ENCODE measurements at places on chromosomes 2 and 18.

GRCh38 chr2:190563646-190564045, 29.1 kb upstream of the NEMP2 start:
- no peak for DNase-seq

- peak; percentile 23 for DNase-seq
Measured at GRCh38 chr2:120862201-120863060, 126.8 kb downstream of the GLI2 start.

- DNase-seq: no peak
Measured at GRCh38 chr18:5052491-5052890, 144.6 kb downstream of the AKAIN1 start.

DNA sequence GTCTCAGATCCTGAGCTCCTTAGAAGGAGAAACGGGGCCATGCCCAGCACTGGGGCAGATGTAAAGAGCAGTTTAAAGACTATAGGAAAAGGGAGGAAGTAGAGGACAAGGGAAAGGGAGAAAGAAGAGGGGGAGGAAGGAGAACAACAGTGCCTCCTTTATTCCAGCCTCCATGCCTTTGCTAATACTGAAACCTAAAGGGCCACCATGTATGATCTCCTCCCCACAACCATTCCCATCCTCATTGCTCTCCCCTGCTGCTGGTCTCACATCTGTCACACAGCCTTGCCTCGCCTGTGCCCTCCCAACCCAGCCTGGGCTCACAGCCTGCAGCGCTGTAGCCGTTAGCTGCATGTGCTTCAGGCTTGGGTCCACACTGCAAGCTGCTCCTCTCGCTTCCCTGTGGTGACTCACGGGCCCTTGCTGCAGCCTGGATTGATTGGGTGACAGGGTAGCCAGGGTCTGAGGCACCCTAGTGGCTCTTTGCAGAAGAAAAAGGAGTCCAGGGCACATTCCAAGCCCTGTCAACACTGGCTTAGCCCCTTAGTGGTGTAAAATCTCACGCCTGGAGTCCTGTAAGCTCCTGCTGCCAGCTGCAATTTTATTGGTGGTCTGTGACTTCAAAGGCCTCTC, 281.9 kb downstream of the SRBD1 start:
- DNase-seq: no peak

- no peak for DNase-seq
Measured at GRCh38 chr2:227335713-227336112, 10.7 kb downstream of the MFF start.

DNA sequence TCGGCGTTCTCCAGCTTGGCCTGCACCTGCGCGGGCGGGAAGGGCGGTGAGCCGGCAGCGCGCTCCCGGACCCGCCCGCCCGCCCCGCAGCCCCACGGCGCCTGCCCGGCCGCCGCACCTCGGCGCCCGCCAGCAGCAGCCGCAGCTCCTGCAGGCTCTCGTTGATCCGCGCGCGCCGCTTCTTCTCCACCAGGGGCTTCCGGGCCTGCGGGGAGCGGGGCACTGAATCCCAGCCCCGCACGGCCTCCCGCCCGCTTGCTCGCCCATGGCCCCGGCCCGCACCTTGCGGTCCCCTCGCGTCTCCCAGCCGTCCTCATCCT, 335 bp downstream of the HES6 start:
- DNase-seq: no peak

DNA sequence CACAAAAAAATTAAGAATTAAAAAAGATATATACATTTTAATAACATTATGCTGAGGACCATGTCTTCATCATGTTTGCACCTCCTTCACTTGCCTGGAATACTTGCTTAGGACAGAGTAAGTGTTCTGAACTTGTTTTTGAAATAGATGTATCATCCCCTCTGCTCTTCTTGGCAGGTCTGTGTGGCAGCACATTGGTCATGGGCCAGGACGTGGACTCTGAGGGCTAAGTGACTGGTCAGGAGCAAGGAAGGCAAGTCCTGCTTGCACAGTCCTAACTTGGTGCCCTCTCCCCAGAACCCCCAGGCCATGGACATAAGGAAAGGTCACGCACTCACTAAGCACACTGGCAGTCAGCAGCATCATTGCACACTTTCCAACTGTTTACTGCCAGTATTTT, 95.8 kb downstream of the PTPRM start:
- no peak for DNase-seq

- no peak for DNase-seq
Measured at GRCh38 chr2:220779931-220780330, 792.2 kb downstream of the EPHA4 start.

GRCh38 chr2:20299113-20299512, 51.5 kb downstream of the PUM2 start:
- DNase-seq: no peak
